AG08396 (cell line): ENCODE measurements at places on chromosomes 1 and 21.

GRCh38 chr1:169682071-169682470, 29.3 kb downstream of the SELL start:
- DNase-seq = no peak

GRCh38 chr1:113140588-113141446, 67.8 kb downstream of the LRIG2 start:
- DNase-seq = peak; percentile 69

GRCh38 chr1:93728480-93729131, 47.0 kb upstream of the BCAR3 start:
- DNase-seq = no peak

DNA sequence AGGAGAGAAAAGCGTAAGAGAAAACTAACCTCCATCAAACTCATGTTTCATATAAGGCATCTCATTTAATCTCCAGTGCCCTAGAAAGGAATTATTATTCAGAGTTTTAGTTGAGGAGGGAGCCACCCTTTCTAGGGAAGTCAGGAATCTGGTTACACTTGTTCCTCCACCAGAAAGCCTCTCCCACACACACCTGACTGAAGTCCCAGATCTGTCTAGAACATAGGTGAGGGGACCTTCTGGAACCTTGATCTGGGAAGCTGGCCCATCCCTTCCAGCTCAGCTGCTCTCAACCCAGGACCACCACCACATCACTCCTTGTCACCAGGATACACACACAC, 1.9 kb upstream of the DENND2D start:
- no peak for DNase-seq

GRCh38 chr1:6822530-6823359, 37.5 kb downstream of the CAMTA1 start:
- DNase-seq = no peak

DNA sequence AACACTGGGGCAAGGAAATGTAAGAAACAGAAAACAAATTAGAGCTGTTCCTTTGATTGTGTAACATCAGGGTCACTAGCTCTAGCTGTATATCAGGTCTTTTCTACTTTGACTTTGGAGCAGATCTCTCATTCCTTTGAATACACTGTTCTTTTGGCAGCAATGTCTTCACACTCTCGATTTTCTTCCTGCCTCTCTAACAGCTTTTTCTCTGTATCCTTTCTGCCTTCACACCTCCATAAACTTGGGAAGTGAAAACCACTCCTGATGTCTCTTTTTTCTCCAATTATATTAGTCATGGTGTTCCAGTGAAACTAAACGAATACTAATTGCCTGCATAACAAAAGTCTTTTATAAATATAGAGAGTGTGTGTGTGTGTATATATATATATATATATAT, 1458.0 kb downstream of the NCAM2 start:
- DNase-seq = no peak

GRCh38 chr1:163874070-163874469, 552.3 kb downstream of the NUF2 start:
- DNase-seq = no peak

DNA sequence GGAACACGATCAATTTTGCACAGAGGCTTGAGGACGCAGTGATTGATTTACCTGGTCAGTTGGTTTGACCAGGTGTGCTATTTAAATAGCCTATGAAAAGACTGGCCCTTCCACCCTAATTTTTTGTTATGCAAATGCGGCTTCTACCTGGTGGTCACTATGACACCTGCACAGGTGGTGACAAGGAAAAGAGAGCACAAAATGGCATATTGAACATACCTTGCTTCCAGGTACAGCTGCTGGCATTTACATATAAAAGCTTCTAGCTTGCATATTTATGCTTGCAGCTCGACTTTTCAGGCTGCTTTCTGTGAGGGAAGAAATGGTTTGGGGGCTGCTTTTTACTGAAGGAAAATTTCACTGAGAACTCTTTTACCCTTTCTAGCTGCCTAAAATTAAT, 15.3 kb upstream of the FMO4 start:
- no peak for DNase-seq

DNA sequence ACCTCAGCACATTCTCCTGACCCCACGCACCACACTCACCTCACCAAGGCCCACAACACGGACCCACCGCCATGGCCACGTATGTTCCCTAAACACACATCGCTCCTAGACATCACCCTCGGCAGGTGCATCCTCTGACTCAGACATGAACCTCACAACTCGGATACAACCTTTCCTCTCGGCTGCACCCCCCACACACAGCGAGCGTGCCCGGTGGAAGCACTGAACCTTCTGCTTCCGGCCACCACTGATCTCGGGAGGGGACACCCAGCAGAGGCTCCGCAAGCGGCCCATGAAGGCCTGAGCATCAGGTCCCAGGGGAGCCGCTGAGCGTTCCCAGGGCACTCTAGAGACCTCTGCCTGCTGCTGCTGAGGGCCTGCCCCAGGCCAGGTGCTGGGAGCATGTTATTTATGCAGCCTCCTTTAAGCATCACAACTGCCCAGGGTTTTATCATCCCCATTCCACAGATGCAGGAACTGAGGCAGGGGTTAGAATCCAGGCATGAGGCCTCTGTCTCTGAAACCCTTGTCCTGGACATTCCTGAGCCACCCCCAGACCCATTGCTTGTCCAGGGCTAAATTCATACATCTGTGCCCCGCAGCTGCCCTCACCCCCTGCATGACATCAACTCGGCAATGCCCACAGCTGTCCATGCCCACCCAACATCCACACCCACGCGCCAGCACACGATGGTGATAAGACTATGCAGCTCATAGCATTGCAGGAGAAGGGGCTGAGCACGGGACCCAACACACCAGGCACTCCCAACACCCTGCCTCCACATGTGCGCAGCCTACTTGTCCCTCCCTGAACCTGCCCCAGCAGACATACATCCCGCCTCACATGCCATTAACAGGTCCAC, 27.0 kb downstream of the SDC3 start:
- no peak for DNase-seq

DNA sequence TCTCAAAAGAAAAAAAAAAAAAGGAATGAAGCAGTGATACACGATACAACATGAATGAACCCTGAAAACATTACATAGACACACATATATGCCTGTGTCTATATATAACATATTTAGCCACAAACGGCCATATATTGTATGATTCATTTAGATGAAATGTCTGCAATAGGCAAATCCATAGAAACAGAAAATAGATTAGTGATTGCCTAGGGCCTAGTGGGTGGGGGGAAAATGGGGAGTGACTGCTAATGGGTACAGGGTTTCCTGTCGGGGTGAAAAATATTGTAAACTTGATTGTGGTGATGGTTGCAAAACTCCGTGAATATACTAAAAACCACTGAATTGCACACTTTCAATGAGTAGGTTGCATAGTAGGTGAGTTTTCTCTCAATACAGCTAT, 6.0 kb upstream of the H6PD start:
- DNase-seq = no peak

DNA sequence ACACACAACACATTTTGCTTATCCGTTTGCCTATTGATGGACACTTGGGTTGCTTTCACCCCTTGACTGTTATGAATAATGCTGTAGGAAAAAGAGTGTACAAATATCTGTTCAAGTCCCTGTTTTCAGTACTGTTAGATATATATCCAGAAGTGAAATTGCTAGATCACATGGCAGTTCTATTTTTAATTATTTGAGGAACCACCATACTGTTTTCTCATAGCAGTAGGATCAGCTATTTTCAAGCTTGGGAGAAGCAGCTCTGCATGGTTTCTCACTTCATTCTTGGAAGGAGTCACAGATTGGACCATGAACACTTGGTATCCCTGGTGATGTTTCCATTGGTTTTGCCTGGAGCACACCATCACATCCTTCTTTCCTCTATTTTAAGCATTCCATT, 114.4 kb upstream of the ZP4 start:
- DNase-seq = no peak

DNA sequence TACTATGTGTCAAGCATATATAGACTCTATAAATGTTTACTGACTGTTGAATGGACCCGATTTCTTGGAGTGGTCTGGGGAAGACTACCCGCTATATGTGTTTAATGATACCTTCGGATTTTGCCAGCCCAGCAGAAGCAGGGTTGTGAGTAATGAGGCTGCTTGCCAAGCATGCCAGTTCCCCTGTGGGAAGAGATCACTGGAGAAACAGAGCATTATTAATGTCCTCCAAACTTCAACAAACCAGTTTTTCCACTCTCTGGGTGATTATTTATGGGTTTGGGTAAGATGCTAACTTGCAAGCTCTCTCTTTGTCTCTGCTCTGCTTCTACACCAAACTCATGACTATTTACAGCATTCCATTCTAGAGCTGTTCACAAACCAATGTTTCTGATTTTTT, 25.1 kb upstream of the PHGDH start:
- no peak for DNase-seq

DNA sequence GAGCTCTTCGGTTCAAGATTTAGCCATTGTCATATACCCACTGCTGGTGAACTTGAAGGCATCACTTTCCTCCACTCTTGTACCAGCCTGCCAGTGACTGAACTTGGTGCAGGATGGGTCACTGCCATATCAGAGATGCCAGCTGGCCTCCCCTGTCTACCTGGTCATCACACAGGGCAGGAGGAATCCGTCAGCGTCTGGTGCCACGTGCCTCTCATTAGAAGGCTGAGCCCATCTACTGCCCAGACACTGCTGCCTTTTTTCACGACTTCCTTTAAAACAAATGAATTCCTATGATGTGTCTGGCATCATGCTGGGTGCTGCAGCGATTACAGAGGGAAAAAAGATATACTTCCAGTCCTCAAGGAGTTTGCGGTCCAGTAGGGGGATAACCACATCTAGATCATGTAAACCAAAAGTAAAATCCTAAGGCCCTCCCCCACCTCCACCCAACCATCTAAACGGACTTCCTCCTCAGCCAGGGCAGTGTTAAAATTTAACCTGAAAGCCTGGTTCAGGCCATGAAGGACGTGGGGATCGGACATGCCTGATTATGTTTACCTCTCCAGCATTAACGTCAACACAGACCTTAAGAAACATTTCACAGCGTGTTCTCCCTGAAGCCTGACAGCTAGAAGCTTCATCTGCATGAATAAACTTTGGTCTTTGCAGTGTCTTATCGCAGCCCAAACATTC, 29.2 kb upstream of the PDE9A start:
- DNase-seq = no peak

DNA sequence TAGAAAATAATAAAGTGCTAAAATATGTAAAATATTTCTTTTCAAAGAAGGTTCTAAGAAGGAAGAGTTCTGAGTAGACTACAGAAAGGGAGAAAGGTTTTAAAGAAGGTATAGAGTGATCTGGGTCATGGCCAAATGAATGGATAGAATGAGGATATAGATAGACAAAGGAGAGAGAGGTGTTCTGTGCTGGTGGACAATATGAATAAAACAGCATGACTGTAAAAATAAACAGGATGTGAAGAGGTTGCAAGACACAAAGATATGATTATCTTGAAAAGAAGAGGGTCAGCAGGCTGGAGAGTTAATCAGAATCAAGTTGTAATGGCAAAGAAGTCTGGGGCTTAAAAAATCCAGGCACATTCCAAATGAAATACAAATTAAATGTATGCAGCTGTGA, 86.7 kb upstream of the GNG4 start:
- DNase-seq = no peak

DNA sequence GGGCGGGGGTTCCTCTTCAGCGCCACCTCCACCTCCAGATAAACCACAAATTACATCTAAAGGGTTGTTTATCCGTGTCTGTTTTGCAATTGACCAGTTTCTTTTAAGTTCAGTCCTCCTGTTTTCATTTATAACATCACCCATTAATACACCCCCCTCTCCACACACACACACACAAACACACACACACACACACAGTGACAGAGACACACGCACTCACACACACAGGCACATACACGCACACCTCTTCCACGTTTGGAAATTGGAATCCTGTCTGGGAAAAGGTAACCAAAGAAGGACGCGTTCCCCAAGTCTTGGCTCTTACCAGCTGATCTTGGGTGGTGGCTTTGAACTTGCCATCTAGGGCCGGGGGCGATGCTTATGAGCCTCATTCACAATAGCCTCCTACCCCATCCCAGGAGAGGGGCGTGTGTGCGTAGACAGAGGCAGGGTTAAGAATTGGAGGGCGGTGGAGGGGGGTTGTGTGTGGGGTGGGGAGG, 442 bp upstream of the CSMD2 start:
- no peak for DNase-seq

- DNase-seq = no peak
Observed at GRCh38 chr21:36491209-36491910, 11.4 kb upstream of the CLDN14 start.

GRCh38 chr21:40547906-40548513, 298.9 kb downstream of the DSCAM start:
- DNase-seq = no peak

GRCh38 chr1:117615474-117615873, 9.6 kb downstream of the TENT5C start:
- DNase-seq = no peak

DNA sequence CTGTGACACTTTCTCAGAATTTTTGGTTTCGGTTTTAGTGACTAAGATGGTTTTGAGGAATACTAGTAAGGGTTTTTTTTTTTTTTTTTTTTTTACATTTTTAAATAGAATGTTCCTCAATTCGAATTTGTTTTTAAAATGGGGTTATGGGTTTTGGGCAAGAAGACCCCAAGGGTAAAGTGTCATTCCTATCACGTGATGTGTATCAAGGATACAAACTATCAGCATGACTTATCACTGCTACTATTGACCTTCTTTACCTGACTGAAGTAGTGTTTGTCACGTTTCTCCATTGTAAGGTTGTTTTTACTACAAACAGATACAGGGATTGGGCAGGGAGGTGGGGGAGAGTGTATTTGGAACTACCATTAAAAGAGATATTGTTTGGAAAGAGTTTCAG, 781.1 kb upstream of the ADGRL4 start:
- DNase-seq = no peak

DNA sequence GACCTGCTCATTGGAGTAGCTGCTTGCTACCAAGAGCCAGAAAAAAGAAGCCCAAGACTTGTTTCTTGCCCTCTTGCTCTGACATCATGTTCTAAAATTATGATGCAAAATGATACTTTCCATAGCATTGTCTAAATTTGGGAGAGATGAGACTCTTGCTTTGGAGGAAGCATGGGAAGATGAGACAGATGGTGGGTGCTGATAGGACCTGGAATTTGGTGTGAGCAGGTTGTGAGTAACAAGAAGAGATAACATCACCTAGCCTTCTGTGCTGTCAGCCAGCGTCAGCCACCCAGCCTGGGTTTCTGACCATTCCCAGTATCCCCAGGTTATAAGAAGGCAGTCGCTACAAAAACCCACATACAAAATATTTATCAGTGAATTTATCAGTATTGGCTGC, 67.1 kb upstream of the GCLM start:
- no peak for DNase-seq

- DNase-seq = peak; percentile 25
Observed at GRCh38 chr1:201310986-201311355, 27.7 kb downstream of the PKP1 start.

GRCh38 chr1:242086093-242086492, 87.2 kb upstream of the MAP1LC3C start:
- no peak for DNase-seq
